ENCODE measurements at places on chromosomes 5 and 9.
A peak's percentile ranks its signal among the peaks of the same experiment; 100 is the strongest.

GRCh38 chr5:1748845-1749244 is 50.8 kb downstream of the MRPL36 start:
- DNase-seq = no peak

- no peak for DNase-seq
Measured at GRCh38 chr9:132024589-132024988, 55.1 kb downstream of the MED27 start.

DNA sequence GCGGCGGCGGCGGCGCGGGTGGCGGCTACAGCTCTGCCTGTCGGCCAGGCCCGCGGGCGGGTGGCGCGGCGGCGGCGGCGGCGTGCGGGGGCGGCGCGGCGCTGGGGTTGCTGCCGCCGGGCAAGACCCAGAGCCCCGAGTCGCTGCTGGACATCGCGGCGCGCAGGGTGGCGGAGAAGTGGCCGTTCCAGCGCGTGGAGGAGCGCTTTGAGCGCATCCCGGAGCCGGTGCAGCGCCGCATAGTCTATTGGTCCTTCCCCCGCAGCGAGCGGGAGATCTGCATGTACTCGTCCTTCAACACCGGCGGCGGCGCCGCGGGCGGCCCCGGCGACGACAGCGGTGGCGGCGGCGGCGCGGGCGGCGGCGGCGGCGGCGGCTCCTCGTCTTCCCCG is 296 bp downstream of the ZSWIM6 start:
- DNase-seq = peak; percentile 29

DNA sequence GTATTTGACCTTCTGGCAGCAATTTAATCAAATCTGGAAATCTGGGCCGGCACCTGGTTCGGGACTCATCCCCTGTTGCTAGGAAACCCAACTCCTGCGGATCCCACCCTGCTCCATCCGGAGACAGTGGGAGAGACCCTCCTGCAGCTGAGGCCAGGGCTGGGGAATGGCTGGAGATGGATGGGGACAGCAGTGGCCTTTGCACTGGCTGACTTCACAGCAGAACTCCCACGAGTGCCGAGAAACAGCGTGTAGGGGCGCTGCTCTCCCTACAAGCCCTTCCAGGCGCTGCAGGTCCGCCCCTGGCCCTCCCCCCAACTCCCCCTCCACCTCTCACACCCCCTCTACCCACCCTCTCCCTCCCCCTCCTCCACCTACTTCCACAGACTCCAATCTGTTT is 105.8 kb upstream of the PPP1R26 start:
- no peak for DNase-seq

- DNase-seq = no peak
Measured at GRCh38 chr5:155094455-155094854, 80.9 kb downstream of the KIF4B start.

- no peak for DNase-seq
Measured at GRCh38 chr5:89397096-89397495, 514.1 kb upstream of the MEF2C start.

DNA sequence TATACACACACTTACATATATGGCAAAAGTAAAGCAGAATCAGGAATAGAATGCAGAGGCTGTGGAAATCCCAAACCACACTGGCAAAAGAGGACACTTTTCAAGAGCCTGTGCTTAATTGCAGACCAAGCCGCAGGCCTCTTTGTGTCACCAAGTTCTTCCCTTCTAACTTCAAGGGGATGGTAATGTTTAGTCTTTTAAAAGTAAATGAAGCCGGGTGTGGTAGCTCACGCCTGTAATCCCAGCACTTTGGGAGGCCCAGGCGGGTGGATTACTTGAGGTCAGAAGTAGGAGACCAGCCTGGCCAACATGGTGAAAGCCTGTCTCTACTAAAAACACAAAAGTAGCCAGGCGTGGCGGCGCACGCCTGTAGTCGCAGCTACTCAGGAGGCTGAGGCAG is 28.7 kb downstream of the ROR2 start:
- DNase-seq = no peak

DNA sequence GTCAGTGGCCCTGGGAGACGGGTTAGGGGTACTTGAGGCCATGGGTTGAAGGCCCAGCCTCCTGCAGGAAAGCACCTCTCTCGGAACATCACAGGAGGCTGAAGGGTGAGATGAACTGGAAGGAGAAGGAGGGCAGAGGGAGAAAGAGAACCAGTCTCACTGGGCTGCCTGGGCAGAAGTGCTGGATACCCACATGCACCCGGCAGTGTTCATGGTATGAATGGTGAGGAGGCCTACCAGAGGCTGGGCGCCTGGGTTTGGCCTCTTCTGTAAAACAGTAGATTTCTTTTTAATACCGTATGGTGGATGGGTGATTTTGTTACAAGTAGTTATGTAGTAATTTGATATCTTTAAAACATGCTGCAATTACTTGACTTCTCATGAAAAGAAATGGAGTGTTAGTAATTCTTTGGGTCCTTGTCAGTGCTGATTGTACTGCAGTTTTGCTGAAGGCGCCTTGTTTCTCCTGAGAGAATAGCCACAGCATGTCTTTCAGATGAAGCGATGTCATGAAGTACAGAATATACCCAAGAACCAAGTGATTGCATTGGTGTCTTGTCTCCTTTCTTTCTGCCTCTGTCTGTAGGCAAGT is 258.6 kb downstream of the FANCC start:
- DNase-seq = no peak

GRCh38 chr9:130911254-130912049 is 14.8 kb upstream of the QRFP start:
- no peak for DNase-seq

DNA sequence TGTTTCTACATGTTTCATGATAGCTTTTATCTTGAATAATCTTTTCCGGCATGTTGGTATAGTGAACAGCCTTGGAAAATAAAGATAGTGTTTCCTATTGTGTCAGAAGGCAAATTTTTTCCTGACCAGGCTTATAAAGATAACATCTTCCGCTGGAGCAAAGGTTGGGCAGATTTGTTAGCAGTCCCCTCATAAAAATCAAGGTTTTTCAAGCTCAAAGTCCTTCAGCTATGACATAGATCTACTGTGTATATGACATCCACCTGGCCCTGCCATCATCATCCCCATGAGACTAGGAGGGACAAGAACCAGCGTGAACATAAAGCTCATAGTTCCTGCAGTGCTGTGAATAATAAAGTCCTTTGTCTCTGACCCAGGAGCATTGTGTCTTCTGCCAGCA is 30.4 kb upstream of the OTULINL start:
- DNase-seq = no peak

- DNase-seq = no peak
Measured at GRCh38 chr9:93509084-93509483, 55.7 kb upstream of the FAM120AOS start.

GRCh38 chr9:93578844-93579243 is 2.5 kb downstream of the PHF2 start:
- no peak for DNase-seq

DNA sequence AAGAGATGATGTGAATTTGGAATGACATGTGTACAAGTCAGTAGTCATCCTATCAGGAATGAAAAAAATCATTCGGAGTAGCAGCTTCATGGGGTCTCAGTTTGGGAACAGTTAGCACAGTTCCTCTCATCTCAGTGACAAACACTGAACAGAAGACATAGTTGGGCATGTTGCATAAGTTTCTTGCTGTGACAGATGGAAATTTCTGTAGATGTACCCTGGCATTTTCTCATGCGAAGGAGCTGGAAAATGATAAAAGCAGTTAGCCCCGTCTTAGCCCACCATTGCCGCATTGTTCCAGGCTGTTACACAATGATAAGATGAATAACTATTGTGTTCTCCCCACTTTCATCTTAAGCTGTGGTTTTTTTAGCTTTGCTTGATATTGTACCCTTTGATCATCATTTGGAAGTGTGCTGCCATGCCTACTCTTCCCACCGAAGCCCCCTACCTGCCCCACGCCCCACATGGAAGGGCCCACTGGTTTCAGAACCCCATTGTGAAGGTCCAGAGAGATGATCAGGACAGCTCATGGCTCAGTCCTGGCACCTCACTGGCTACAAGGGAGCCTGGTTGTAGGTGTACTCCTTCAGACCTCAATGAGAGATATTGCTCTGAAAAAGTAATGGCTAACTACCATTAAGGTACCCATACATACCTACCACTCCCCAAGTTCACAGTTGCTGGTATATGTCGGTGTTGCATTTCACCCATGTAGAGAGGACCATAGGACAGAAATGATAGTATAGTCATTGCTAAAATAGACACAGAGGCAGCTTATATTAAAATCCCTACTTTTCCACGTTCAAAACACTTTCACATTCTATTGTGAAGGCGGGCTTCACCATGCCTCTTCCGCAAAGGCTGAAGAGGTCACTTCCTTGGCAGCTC is 38.8 kb downstream of the SFXN1 start:
- peak; percentile 30 for DNase-seq

DNA sequence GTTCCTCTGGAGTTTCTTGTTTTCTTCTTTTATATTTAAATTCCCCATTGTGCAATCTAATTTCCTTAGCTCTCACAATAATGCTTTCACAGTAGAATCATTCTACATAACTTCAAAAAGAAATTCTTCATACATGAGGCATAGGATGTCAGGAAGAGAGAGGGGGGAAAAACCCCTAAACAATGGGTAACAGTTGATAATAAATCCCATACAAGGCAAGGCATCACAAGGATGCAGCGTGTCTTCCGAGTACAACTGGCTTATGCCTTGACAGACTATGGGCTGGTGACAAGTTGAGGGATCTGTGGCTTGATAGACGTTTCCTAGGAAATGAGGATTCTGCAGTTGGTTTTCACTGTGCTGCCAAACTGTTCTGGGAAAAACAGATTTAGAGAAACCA is 247.4 kb downstream of the ARL15 start:
- DNase-seq = no peak

DNA sequence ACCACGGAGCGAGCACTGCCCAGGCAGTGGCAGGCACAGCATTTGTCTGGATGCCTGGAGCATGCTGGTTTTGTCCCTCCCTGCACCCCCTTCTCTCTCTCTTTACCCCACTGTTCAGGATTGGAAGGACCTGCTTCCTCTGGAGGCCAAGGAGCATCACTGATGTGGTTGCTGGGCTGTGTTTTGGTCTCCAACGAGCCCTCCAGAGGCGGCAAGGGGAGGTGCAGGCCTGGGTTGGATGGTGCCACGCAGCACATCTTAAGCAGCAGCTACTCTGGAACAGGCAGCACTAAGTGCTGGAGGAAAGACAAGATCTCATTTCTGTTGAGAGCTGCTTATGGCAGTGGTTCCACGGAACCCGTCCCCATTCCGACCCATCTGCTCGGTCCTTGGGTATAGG is 139.6 kb downstream of the CMYA5 start:
- DNase-seq = no peak

GRCh38 chr9:79134654-79135053 is 437.1 kb upstream of the TLE4 start:
- DNase-seq = no peak

- no peak for DNase-seq
Measured at GRCh38 chr5:58786035-58786434, 203.2 kb downstream of the RAB3C start.

- no peak for DNase-seq
Measured at GRCh38 chr5:158485604-158486081, 614.1 kb downstream of the EBF1 start.

GRCh38 chr9:17936365-17936764 is 357.5 kb downstream of the SH3GL2 start:
- no peak for DNase-seq

DNA sequence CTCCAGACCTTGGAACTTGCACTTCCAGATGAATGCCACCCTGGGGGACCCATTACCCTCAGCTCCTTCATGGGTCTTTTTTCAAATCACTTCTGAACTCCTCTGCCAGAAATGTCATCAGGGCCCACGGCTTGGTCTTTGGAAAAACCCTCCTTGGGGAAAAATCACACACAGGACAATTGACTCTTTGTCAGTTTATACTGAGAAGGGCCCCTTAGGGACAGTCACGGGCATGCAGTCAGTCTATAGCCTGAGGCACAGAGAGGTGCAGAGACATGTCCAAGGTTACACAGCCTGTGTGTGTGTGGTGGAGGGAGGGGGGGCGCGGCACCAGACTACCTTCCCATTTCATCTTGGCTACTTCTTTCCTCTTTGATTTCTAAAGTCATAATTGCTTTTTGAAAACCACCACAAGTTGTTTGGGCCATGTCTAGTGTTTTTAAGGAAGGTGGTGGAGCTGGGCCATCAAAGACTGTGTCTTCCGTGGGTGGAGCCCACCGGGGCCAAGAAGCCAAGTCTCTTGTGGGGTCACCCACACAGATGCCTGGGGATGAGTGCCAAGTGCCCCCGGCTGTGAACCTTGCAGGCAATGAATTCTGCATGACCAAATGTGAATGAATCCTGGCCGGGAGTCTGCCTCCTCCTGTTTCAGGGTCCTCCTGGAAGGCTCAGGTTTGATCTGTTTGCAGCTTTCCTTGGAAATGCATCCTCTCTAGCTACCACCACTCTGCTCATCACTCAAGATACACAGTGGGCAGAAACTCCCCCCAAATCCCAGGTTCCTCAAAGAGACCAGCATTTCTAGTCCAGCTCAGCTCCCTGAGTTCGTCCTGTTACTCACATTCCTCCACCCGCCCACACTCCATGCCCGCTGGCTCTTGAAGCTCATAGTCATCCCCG is 200.1 kb upstream of the TBC1D2 start:
- no peak for DNase-seq

- DNase-seq = no peak
Measured at GRCh38 chr5:16794269-16794913, 141.7 kb downstream of the MYO10 start.

GRCh38 chr5:132496631-132497487 is 6.3 kb upstream of the IRF1 start:
- DNase-seq = peak; percentile 58

DNA sequence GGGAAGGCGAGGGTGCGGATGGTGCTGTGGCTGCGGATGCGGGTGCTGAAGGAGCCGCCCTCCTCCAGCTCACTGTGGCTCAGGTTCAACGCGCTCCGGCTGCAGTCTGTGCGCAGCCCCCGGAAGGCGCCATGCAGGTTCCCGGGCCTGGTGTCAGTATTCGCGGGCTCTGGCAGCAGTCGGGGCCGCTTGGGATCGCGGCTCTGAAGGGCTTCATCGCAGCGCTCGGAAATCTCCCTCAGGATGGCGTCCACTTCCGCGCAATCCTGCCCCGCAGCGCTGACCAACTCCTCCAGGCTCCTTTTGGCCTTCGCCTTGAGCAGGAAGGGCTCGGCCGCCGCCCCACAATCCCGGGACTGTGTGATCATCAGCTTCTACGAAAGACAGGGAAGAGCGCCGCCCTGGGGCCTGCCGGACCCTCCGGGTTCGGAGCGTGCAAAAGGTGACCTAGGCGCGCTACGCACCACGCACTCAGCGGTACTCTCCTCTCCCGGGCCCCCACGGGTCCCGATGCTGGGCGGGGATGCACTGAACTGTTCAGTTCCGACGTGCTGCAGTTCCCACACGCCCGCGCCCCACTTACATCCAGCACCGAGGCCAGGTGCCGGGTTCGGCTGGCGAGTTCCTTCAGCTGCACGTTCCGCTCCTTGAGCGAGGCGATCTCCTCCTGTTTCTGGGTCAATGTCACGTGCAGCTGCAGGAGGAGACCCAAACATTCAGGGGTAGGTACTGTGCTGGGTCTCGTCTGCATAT is 6.5 kb downstream of the MCIDAS start:
- DNase-seq = no peak

DNA sequence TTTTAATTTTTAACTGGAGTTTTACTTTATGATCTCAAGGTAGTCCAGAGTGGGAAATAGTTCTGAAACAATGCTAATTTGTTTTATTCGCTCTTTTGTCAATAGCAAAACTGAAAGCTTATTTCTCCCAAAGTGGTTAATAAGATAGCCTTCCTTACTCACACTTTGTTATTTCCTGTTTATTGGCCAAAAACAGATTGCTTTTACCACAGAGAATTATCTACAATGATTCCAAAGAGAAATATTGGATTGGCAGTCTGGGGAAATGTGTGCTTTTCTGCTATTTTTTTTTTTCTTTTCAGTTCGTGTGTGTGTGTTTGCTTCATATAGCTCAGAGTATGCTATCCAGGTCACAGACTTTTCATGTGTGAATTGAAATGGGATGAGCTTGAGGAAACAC is 756.7 kb upstream of the RGMB start:
- no peak for DNase-seq

All from activated CD4-positive, alpha-beta T cell treated with anti-CD3 and anti-CD28 coated beads for 1 hour (primary cell).